Activated CD4-positive, alpha-beta T cell treated with anti-CD3 and anti-CD28 coated beads, Interleukin-2, Interleukin-6, amounts not matched to agents 100 ng/mL and 50 ng/mL, durations not matched to agents 16 hours and 8 hours (primary cell): ENCODE measurements at places on chromosomes 5 and 9.

- no peak for DNase-seq
Observed at GRCh38 chr5:43634621-43635020, 31.6 kb downstream of the NNT start.

DNA sequence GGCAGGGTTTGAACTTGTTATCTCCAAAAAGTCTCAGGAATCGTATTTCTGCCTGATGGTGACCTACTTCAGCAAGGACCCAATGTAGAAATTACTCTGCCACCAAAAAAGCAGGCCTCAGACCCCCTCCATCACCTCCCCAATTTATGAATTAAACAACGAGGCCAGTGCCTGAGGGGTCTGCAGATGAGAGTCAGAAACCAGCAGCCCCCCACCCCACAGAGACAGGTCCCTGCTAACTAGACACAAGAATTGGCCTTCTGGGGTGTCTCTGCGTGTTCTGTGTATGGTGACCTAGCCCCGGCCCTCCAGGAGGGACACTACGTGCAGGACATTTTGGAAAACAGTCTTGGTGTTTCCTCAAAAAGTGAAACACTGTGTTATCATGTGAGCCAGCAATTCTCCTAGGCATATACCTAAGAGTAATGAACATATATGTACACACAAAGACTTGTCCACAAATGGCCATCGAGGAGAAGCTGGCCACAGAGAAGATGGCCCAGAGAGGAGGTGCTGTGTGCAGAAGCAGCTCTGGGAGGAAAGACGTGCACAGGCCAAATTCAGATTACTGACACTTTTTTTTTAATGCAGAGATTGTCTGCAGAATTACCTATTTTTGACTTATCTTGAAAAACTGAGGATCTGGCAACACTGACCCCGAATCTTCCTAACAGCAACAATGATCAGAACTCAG lies 93.8 kb downstream of the ADAMTS2 start:
- no peak for DNase-seq

- no peak for DNase-seq
Observed at GRCh38 chr5:57989378-57989777, 470.5 kb downstream of the PLK2 start.

DNA sequence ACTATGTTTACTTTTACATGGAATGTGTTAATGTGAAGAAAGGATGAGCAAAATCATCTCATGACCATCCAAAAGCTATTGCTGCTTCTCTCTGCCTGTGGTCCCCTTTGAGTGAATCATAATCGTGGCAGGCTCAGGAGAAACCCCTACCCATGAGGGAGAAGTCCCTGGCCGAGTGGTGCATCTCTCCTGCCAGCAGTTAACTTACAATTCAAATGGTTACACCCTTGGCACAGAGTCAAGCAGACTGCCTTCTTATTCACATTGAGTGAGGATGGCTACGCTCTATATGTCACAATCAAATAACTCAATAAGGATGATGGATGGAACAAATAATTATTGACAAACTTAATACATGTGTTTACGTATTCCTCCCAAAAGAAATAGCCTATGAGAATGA lies 179.1 kb downstream of the FGF1 start:
- DNase-seq: no peak

DNA sequence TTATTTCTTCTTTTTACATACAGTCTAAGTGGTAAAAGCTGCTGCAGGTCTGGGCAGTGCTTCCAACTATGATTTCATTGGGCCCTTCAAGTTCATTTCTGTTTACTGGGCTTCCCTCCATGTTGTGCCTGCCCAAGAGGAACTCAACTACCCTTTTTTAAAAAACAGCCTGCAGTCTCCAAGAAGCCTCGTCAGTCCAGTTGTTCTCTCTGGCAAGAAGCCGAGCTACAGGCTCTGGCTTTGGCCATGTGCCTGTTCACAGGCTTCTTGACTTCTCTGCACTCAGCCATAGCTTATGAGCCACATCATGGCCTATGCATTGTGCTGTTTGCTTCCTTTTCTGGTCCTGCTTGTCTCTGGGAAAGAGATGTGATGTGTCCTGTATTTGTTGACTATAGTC lies 119.7 kb upstream of the PJA2 start:
- no peak for DNase-seq

- no peak for DNase-seq
Observed at GRCh38 chr5:109614981-109615380, 74.7 kb upstream of the MAN2A1 start.

DNA sequence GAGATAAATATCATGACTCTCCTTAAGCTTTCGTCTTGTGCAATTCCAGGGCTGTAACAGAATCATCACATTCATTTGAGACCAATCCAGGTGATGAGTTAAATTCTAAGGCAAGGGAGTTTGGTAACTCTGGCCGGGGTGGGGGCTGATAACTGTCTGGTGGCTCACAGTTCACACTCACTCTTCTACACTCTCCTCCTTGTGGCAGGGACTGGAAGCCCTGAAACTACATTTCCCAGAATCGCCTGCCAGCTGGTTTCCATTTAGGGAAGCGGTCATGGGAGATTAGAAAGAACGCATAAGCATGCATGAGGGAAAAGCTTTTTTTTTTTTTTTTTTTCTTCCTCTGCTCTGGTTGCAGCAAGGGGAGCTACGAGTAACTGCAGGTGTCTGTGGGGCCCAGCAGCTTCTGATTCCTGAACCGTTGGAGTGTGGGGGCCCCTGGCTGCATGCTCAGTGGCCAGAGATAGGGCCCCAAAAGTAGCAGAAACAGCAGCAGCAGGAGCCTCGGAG lies 154.8 kb upstream of the TBC1D2 start:
- no peak for DNase-seq

DNA sequence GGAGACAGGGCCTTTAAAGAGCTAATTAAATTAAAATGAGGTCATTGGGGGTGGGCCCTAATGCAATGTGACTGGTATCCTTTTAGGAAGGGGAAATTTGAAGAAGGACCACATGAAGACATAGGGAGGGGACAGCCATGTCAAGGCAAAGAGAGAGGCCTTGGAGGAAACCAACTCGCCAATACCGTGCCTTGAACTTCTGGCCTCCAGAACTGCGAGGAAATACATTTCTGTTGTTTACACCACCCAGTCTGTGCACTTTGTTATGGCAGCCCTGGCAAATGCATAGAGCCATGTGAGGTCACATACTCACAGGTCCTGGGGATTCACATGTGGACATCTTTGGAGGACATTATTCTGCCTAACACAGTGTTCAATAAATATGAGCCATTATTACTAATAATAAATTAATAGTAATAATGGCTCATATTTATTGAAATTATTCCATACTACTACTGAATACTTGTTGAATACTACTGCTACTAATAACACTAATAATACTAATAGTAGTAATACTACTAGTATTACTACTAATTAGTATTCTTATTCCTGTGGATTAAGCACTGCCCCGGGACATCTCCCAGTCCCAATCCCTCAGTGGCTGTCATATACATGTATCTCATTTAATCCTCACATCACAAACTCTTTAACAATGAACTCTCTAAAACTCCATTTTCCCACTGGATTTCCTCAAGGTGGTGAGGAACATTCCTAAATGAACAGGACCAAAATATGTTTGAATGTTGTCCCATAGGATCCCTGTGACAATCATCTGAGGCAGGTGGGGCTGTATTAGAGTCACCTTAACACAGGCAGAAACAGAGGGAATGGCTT lies 8.4 kb downstream of the TRAF1 start:
- DNase-seq: no peak

- no peak for DNase-seq
Observed at GRCh38 chr5:171865471-171865870, 79.9 kb downstream of the SMIM23 start.

DNA sequence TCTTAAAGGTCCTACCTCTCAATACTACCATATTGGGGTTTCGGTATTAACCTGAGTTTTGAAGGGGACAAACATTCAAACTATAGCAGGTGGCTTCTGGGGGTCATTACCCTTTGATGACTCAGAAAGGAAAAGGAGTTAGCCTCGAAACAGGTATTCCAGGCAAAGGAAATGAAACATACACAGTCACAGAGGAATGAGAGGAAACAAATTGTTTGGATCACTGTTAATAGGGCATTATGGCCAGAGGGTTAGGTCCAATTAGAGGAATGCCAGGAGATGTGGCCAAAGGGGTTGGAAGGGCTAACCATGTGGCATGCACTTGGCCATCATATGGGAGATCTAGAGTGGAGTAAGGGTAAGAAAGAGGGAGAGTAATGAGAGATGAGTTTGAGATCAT lies 23.9 kb upstream of the NIM1K start:
- no peak for DNase-seq

DNA sequence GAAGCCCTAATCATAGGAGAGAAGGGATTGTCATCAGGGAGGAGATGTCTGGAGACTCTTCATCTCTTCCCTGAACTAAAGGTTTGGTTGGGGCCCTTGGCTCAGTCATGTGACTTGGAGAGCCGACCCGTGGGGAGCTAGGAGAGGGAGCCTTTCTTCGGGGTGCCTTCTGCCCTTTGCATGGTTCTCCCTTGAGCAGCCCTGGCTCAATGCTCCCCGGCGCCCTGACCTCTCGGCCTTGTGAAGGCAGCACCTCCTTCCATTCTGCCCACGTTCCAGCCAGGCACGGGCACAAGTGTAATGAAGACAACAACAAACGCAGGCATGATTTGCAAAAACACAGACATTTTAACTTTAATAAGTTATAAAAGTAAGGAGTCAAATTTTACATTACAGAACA lies 50.4 kb downstream of the ZNF354C start:
- DNase-seq: no peak

DNA sequence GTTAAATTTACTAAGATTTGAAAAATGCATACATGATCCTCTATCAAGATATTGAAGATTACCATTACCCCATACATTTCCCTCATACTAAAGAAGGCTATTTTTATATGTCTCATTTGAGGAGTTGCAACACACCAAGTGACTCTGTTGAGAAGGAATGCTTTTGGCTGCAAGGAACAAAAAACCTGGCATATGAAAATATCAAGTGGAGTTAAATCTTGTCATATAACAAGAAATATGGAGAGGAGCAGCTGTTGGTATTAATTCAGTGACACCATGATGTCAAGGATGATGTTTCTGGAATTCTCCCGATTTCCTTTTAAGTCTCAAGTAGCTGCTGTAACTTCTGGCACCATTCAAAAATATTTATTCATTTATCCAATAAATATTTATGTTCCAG lies 193.8 kb downstream of the CSNK1G3 start:
- DNase-seq: no peak

GRCh38 chr5:135718151-135718550 lies 116.3 kb upstream of the SLC25A48 start:
- DNase-seq: no peak

DNA sequence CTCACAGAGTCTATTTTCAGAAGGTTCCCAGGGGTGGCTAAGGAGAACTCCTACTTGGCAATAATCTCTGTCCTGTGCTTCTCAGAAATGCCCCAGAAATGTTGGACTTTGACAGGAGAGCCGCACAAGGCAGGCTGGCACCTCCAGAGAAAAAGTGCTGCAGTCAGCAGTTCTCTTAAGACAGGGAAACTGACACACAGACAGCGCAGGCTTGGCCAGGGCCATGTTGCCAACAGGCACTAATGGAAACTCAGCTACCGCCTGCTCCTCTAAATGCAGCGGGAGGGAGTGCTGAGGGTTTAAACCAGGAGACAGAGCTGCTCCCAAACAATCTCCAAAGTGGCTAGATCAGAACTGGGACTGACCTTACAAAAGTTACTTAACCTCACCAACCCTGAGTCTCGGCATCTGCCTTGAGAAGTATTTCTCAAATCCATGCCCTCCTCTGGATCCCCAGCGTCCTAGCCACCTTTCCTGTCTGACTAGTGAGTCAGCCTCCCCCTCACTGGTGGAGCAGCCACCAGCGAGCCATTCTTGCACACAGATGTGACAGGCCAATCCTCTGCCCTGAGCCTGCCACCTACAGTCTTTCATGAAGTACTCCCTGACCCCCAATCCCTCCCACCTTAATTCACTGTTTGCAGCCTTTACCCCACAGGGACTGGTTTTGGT lies 186.4 kb downstream of the CDK5RAP2 start:
- DNase-seq: no peak

DNA sequence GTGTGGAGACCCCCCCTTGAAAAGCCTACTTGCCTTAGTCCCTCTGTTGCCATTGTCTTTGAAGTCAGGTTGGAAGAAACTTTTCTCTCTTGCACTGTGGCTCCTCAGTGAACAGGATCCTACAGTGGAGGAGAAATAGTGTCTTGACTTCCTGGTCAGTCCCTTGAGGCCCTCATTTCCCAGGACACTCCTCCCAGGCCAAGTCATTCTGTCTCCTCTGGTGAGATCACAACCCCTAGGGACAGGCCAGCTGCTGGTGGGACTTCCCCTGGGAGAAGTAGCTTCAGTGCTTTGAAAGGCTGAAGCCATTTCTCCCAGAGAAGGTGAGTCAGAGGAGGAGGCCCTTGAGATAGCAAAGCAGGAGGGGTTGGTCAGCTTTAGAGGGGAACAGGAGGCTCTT lies 10.1 kb upstream of the GRIA1 start:
- no peak for DNase-seq

DNA sequence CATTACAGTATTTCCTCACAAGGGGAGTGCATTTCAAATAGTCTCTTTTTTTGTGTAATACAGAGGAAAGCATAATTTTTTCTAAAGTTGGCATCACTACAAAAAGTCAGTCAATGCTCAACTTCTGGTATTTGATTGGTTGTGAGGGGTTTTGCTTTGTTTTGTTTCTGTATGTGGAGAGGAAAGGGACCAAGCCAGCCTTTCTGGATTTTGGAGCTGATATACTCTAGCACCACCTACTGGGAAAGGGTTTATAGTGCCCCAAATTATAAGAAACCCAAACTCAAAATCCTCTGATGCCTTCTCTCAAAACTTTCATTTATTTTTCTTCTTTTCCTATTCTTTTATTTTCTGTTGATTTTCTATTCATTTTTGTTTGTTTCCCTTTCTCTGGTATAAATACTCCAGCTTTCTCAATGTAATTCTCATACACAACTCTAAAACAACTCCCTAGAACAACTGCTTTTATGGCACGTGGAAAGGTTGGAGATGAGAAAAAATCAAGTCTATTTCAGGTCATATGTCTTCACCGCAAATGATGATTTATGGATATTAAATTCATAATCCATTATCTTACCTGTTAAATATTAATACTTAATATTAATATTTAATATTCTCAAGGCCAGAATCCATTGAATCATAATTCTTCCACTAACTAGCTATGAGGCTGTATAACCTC lies 69.5 kb upstream of the ANXA1 start:
- DNase-seq: peak; percentile 44

DNA sequence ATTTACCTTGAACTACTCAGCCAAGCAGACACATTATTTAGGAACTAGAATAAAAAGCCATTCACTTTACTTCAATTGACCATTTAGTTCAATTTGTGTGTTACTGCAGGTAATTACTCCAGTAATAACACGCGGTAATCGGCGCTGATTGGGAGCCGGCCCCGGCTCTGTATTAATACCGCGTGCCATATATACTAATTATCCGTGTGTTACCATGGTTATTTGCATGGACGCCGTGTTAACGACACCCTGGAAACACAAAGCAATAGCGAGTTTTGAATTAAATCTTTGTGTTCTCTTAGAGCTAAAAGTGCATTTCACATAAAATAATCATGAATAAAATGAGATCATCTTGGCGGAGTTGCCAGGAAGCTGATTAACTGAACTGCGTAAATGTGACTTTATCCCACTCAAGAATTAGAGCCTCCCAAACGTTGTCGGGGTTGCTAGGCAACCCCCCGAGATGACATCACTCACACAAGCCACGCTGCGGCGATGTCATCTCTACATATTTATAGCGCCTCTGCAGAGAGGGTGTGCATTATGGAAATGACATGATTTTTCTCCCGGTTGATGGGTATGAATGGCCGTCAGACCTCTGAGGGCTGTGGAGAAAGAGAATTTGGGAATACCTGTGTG lies 41.4 kb upstream of the RNU6ATAC start:
- no peak for DNase-seq

- no peak for DNase-seq
Observed at GRCh38 chr9:134559013-134559412, 82.6 kb upstream of the COL5A1 start.
